Stimulated activated CD4-positive, alpha-beta T cell treated with anti-CD3 and anti-CD28 coated beads, Interleukin-15, amount 100 ng/mL, for 24 hours (primary cell): ENCODE measurements at places on chromosomes 1 and 21.

DNA sequence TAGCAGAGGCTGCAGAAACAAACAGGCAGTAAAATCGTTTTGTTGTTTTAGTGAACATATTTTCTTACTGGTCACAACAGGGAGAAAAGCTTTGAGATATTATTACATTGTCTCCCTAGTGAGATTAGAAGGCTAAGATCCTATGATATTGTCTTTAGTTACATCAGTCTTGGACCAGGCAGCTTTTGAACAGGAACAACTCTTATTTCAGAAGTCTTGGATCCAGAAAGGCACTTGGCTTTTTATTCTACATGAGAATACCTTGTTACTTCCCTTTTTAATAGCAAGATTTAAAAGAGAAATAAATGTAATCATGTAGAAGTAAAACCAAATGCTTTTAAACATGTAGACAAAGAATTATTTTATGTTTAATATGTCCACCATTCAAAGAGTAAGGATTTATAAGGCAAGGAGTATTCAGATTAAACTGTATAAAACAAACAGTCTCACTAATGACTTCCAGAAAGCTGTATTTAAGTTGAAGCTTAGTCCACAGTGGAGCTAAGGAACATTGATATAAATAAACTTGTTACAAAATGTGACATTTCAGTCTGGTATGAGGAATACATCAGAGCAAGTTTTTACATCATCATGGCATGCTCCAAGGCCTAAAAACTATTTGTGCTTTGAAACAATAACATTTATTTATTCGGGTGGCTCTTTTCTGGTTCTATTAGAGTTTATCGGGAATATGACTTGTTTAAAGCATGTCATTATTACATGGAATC is 72.2 kb downstream of the PHTF1 start:
- no peak for DNase-seq

DNA sequence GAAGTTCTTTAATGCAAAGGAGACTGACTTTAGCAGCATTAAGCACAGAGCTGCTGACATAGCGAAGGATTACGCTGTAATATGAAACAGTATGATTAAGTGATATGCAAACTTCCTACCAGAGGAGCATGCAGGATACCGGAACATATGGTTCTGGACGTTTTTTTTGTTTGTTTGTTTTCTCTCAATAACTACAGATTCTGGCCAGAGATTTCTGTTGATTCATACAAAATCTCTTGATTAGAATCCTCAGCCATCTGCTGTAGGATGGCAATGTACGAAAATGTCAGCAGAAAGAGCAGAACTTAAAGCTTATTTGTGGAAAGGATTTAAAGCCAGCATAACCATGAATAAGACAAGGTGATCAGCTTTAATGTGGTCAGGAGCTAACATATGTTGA is 970.7 kb downstream of the KCNT2 start:
- no peak for DNase-seq

DNA sequence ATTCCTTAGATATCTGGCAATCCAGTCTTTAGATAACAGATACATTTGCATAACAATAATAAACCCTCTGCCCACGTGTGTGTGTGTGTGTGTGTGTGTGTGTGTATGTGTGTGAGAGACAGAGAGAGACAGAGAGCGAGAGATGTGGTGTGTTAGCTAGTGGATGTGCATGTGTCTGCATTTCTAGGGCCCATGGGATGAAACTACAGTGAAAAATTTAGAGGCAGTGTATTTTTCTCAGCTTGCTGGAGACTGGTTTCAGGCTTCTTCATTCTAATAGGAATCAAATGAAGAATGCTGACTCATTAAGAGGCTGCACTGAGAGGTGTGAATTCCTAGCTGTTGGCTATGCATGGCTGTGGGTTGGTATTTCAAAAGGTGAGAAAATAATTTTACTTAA is 303.2 kb downstream of the LMX1A start:
- no peak for DNase-seq

DNA sequence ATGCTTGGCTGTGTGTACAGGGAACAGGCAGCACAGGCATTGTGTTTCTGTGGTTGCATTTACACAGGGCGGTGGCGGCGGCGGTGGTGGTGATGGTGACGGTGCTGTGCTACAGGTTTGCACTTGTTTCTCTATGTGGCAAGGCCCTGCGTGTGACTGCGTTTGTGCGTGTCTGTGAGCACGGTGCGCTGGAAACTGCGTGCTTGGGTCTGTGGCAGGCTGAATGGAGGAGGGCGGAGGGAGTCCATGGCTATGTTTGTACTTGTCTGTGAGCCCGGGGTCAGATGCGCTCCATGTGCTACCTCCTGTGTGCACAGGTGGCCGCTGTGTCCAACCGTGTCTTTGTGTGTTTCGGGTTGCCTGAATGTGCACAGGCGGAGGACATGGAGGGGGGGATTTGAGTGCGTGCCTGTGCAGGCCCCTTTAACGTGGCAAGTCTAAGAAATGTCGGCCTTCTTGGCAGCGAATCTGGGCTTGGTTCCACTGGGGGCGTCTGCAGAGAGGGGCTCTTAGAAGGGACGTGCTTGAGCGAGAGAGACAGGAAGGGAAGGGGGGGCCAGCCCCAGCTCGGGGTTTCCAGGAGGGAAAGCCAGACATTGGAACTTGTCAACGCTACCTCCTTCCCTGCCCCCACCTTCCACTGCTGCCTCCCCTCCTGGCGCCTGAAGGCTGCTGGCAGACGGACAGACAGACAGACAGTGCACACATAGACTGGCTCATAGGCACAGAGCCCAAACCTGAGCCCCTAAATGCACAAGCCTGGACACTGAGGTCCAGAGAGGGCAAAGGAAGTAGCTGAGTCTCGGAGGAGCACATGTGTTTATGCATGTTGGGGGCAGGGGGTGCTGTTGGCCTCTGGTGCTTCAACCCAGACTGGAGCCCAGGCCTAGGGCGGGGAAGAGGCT is 32.7 kb upstream of the WASF2 start:
- DNase-seq: peak; percentile 80
